ENCODE measurements at places on chromosomes 16 and 17.

DNA sequence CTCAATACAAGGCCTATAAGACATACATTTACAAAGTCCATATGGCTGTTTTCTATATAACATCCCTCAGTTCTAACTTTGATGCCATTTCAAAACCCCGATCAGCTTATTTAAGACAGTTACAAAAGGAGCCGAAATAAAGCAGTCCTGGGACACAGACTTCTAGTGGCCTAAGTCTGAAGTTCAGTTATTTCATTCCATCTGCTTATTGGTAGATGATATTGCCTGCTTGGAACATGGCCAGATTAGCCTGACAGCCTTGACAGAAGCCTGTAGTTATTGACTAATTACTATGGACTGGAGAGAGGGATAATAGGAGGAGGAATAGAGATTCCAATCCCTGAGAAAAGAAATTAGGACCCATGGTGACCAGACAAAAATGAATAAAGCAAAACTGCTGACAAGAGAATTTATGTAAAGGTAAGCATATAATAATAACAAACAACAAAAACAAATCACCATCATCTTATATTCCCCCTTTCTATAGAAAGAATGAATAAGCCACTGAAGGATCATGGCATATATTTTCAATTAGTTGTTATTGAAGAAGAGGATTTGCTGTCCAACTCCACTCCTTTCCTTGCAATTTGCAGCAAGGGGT is 206.3 kb upstream of the TOM1L1 start:
- DNase-seq = no peak

- DNase-seq = no peak
These were observed 20.8 kb downstream of the WDR45B start for GRCh38 chr17:82627405-82627804.

- DNase-seq = no peak
These were observed 1.4 kb upstream of the HOXB2 start for GRCh38 chr17:48546137-48546923.

DNA sequence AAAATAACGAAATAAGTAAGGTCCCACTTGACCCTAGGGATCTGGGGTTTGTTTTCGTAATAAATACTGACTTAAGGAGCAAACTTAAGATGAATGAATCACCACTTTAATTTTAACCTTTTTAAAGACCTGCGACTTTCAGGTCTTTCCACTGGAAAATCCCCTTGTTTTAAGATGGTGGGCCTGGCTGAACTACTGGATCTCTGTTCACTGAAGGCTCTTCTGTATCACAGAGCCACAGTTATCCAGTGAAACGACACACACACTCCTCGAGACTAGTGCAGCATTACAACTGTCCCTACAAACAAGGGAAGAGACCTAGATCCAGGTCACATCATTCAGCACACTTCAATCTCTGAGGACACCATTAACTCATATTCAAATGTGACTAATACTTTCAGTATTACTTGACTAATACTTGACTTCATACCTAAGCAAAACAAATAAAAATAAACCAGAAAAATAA is 299.0 kb downstream of the CEP112 start:
- DNase-seq = no peak

DNA sequence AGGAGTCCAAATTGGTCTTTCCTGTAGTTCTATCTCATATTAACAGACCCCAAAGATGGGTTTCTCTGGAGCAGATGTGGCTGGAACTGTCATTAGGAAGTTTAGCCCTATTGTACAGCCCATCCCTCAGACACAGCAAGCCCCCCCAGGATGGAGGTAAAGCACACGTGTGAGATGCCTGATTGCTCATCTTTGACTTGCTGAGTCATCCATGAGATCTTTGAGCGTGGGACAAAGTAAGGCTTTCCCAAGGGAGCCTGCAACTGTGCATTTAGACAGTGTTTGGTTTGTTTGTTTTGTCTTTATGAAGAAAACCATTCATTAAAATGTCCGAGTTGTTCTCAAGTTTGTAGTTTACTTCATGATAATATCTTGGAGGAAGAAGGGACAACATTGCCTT is 145.3 kb upstream of the CDH13 start:
- DNase-seq = no peak

GRCh38 chr16:89170346-89171215 is 967 bp upstream of the CDH15 start:
- DNase-seq = no peak

- no peak for DNase-seq
These were observed 1.5 kb downstream of the GSDMB start for GRCh38 chr17:39916918-39917317.

GRCh38 chr16:82761236-82761635 is 134.5 kb downstream of the CDH13 start:
- DNase-seq = no peak

GRCh38 chr17:2580661-2581060 is 12.8 kb upstream of the PAFAH1B1 start:
- no peak for DNase-seq

DNA sequence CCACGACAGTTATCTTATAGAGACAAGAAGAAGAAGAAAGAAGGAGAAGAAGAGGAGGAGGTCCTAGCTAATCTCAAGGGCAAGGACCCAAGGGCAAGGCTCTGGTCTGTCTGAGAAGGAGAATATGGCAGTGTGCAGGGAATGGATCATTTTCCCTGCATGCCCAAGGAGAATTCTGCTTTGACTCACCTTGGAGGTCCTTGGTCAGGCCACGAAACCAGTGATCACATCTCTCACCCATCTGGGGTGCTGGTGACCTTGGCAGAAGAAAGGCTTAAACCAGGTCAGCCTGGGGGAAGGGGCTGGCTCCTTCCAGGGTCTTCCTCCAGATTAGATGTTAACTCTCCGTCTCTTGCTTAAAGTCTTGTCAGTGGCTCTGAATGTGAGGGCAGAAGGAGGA is 1.6 kb upstream of the FMNL1 start:
- DNase-seq = no peak

GRCh38 chr16:78866521-78866920 is 734.0 kb downstream of the MAF start:
- no peak for DNase-seq

GRCh38 chr17:82223517-82223916 is 5.3 kb upstream of the SLC16A3 start:
- no peak for DNase-seq

DNA sequence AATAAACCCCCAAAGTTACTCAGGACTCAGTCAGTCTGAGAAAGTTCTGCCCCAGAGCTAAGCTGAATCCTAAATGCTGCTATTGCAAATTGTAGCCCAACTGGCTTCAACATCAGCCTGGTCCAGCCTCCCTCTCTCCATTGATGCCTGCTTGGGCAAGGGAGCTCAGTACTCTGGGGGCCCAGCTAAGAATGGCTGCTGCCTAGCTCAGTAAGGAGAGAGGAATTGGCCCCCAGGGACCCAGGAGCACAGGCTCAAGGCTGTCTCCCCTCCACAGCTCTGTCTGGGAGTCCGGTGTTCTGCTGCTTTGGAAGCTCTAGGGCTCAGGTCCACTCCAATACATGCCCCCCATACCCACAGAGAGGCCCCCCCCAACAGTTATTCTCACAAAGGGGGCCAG is 1.6 kb downstream of the UNC119 start:
- no peak for DNase-seq

DNA sequence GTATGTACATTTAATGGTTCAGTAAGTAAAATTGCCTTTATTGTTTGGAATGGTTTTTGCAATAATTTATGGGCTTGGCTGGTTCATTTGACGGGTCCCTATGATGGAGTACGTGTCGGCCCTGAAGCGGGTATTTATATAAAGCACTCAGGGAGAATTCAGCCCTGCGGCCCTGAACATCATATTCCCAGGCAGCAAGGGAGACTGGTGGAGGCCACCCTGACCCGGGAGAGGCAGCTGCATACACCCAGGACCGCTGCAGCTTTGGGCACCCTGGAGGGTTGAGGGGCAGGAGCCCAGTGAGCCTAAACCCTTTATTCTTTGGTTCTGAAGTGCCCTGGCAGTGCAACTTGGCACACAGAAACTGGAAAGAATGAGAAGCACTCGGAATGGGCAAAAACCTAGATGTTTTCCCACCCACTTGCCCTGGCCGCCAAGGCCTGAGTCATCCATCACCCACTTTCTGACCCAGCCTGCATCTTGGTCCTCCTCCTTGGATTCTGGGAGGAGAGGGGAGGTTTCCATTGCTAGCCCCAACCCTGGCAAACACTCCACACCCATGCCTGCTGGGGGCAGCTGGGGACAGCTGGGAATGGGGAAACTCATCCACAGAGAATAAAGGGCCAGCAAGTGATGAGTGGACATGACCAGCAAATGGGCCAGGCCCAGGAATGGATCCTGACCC is 162.2 kb upstream of the TNRC6C start:
- no peak for DNase-seq

GRCh38 chr16:67917852-67918236 is 13.8 kb downstream of the CTRL start:
- DNase-seq = peak; percentile 43
